ENCODE measurements at places on chromosomes 3 and 15. TPM values are rescaled to one million over a fixed set of nuclear protein-coding genes. Genes with fewer than 3 reads are reported as not detected.

Gene ARHGEF26
- 12.6 TPM for total RNA-seq

Gene LNP1
- 0.90 TPM for total RNA-seq

Gene LRRIQ4
- not detected for total RNA-seq

Gene HYKK
- total RNA-seq = 6.2 TPM

Gene LYZL4
- total RNA-seq = not detected

Gene TMOD3
- 55.7 TPM for total RNA-seq

Gene AQR
- total RNA-seq = 39.6 TPM

Gene P2RY14
- not detected for total RNA-seq

Gene ACY1
- 24.9 TPM for total RNA-seq

Gene EID1
- total RNA-seq = 129 TPM

Gene CYP1A2
- total RNA-seq = not detected

Gene DUOXA2
- not detected for total RNA-seq

Gene NPAP1
- total RNA-seq = not detected

Gene NLGN1
- total RNA-seq = not detected

Gene GOLGA6A
- total RNA-seq = 0.32 TPM

Gene FES
- 0.61 TPM for total RNA-seq

Gene DGKG
- 5.8 TPM for total RNA-seq

Gene HGD
- 24.8 TPM for total RNA-seq

Gene TGM4
- 0.39 TPM for total RNA-seq

Gene OR5K2
- not detected for total RNA-seq

Gene ITPR1
- total RNA-seq = 5.1 TPM

Gene SLC24A1
- total RNA-seq = 4.0 TPM

Gene FETUB
- 0.23 TPM for total RNA-seq

Gene MFGE8
- total RNA-seq = 348 TPM

Gene CTXN2
- total RNA-seq = 0.02 TPM

Gene PLD1
- total RNA-seq = 8.1 TPM

Gene XIRP1
- 0.25 TPM for total RNA-seq
